ENCODE measurements at places on chromosomes 11 and 22. TPM values are rescaled to one million over a fixed set of nuclear protein-coding genes. Genes with fewer than 3 reads are reported as not detected.

GRCh38 chr11:7292922-7293321, 41.2 kb downstream of the SYT9 start:
- no peaks in the 10 kb centered on the region for H3K27me3 ChIP-seq
- DNase-seq = no peak
- no peaks in the 10 kb centered on the region for H3K36me3 ChIP-seq
- H3K4me1 ChIP-seq = no peaks in the 10 kb centered on the region
- no peak overlapping the region for H3K27ac ChIP-seq

DNA sequence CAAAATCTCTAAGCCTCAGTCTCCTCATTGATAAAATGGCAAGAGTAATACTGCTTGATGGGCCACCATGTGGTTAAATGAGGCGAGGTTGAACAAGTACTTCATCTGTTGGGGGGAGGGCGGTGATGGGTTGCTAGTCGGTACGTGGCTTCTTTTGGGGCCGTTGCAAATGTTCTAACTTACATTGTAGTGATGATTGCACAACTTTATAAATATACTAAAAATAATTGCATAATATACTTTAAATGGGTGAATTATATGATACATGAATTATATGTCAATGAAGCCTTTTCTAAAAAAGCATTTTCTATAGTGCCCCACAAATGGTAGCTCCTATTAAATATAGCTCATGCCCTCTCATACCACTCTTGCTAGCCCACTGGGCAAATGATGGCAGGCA, 6.5 kb downstream of the MS4A8 start:
- peaks cover 3% of the 10 kb centered on the region for H3K4me1 ChIP-seq
- H3K27me3 ChIP-seq = no peaks in the 10 kb centered on the region

GRCh38 chr22:23984430-23984829, 4.5 kb downstream of the GSTT2 start:
- H3K36me3 ChIP-seq = no peaks in the 10 kb centered on the region
- H3K4me1 ChIP-seq = no peaks in the 10 kb centered on the region
- H3K4me3 ChIP-seq = no peak overlapping the region
- no peaks in the 10 kb centered on the region for H3K27me3 ChIP-seq

DNA sequence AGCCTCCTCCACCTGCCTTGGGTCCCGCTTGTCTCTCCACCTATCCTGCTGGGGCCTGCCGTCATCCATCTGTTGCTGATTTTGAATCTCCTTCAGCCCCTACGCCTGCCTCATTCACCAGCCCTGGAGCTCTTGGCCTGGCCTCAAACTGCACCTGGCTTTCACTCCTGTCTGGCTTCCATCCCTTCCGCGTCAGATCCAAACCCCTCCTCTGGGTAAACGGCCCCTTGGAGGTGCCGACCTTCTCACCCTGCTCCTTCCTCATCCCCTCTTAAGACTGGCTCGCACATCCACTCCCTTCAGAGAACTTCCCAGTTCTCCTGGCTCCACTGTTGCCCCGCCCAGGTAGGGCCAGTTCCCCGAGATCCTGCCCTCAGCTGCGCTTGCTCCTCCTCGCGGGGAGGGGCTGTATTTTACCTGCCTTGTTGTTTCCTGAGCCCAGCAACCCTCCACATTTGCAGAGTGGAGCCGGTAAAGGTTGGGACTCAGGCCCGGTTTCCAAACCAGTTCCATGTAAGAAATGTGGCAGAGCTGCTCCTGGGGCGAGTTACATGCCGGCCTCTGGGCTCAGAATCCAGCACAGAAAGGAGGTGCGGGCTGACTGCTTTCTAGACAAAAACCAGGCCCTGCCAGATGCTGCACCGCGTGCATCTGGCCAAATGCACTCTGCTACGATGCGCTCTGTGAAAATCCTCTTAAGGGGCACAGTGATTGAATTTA, 13.9 kb upstream of the SHANK2 start:
- H3K4me3 ChIP-seq = no peak overlapping the region
- DNase-seq = no peak
- H3K27ac ChIP-seq = no peak overlapping the region
- H3K27me3 ChIP-seq = no peaks in the 10 kb centered on the region

- H3K27ac ChIP-seq = no peak overlapping the region
- no peaks in the 10 kb centered on the region for H3K4me1 ChIP-seq
- no peaks in the 10 kb centered on the region for H3K36me3 ChIP-seq
These were observed 109.3 kb upstream of the BMAL1 start for GRCh38 chr11:13168271-13168670.

DNA sequence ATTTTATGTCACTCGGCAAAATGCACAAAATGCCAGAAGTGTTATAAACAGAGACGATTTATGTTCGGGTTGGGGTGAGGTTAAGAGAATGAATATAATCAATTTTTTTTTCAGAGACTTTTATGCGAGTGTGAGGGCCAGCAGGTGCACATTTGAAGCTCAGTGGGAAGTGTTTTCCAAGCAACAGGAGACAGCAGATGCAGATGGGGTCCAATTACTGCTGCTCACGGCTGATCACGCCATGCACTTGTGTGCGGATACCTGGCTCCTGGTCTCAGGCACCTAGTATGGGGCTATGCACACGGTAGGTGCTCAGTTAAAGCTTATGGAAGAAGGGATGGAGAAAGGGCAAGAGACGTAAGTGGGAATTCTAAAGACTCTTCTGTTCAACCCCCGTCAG, 249.1 kb downstream of the MIAT start:
- no peak overlapping the region for H3K4me3 ChIP-seq
- no peaks in the 10 kb centered on the region for H3K36me3 ChIP-seq
- no peak for DNase-seq
- no peaks in the 10 kb centered on the region for H3K27me3 ChIP-seq
- no peak overlapping the region for H3K27ac ChIP-seq

- peaks cover 6% of the 10 kb centered on the region for H3K4me1 ChIP-seq
- no peaks in the 10 kb centered on the region for H3K27me3 ChIP-seq
- no peak for DNase-seq
These were observed 342 bp downstream of the EFCAB6 start for GRCh38 chr22:43811777-43812148.

- no peak for DNase-seq
- H3K27me3 ChIP-seq = no peaks in the 10 kb centered on the region
- no peaks in the 10 kb centered on the region for H3K36me3 ChIP-seq
- no peak overlapping the region for H3K4me3 ChIP-seq
- no peaks in the 10 kb centered on the region for H3K4me1 ChIP-seq
- H3K27ac ChIP-seq = no peak overlapping the region
These were observed 75.3 kb upstream of the MTNR1B start for GRCh38 chr11:92894197-92894596.

DNA sequence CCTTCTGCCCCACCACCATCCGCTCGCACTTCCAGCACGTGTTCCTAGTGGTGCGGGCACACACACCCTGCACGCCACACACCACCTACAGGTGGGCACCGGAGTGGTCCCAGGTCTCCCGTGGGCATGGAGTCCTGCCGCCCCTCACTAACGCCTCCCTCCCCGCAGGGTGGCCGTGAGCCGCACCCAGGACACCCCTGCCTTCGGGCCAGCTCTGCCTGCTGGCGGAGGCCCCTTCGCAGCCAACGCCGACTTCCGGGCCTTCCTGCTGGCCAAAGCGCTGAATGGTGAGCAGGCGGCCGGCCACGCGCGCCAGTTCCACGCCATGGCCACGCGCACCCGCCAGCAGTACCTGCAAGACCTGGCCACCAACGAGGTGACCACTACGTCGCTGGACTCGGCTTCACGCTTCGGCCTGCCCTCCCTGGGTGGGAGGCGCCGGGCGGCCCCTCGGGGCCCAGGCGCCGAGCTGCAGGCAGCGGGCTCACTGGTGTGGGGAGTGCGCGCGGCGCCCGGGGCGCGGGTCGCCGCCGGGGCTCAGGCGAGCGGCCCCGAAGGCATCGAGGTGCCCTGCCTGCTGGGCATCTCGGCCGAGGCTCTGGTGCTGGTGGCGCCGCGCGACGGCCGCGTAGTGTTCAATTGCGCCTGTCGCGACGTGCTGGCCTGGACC, 8.5 kb downstream of the SIPA1 start:
- peaks cover 12% of the 10 kb centered on the region for H3K4me1 ChIP-seq
- H3K36me3 ChIP-seq = no peaks in the 10 kb centered on the region
- H3K4me3 ChIP-seq = no peak overlapping the region
- peak overlapping the region; percentile 81 for H3K27ac ChIP-seq

GRCh38 chr11:47857892-47858543, 9.9 kb upstream of the NUP160 start:
- no peaks in the 10 kb centered on the region for H3K27me3 ChIP-seq
- DNase-seq = no peak
- H3K4me1 ChIP-seq = peaks cover 1% of the 10 kb centered on the region
- no peaks in the 10 kb centered on the region for H3K36me3 ChIP-seq
- no peak overlapping the region for H3K4me3 ChIP-seq

DNA sequence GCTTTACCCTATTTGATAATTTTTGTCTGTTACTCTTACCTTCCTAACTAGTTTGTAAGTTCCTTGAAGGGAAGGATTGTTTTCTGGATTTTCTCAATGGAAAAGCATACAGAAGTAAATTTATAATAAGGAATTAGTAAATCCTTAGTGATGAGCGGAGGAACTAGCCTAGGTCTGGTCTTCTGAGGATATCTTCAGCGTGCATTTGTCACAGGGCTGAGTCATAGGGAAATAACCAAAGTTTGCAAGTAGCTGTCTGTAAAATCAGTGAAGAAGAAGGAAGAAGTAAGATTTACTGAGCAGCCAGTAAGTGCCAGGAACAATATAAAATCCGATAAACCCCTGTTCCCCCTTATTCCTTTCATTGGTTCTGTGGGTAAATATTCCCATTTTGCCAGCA, 162.7 kb upstream of the SORL1-AS1 start:
- no peak for DNase-seq
- H3K36me3 ChIP-seq = no peaks in the 10 kb centered on the region
- H3K27ac ChIP-seq = no peak overlapping the region
- H3K4me3 ChIP-seq = no peak overlapping the region

GRCh38 chr22:22789233-22789921, 98.2 kb upstream of the IGLL5 start:
- H3K4me3 ChIP-seq = no peak overlapping the region
- no peak for DNase-seq
- no peaks in the 10 kb centered on the region for H3K4me1 ChIP-seq
- no peaks in the 10 kb centered on the region for H3K27me3 ChIP-seq
- H3K36me3 ChIP-seq = no peaks in the 10 kb centered on the region
- H3K27ac ChIP-seq = no peak overlapping the region

DNA sequence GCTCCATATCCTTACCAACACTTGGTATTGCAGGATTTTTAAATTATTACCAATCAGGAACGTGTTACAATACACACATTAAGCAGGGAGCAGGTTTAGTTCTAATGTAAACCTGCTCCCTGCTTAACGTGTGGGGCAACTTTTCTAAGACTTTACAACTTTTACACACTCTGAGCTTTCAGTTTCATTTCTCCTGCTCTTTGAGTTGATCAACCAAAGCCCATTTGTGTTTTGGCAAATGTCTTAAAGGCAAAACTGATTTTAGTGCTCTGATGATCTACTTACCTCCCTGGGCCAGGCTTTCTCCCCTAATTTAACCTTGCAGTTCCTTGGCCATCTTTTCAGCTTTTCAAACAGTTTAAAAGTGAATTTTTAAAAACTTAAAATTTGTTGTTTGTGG, 70.9 kb downstream of the ZBTB44 start:
- no peaks in the 10 kb centered on the region for H3K36me3 ChIP-seq
- DNase-seq = no peak
- peaks cover 3% of the 10 kb centered on the region for H3K4me1 ChIP-seq
- H3K4me3 ChIP-seq = no peak overlapping the region

- H3K4me3 ChIP-seq = no peak overlapping the region
- DNase-seq = no peak
- no peaks in the 10 kb centered on the region for H3K36me3 ChIP-seq
- no peaks in the 10 kb centered on the region for H3K27me3 ChIP-seq
These were observed 383.0 kb upstream of the NARS2 start for GRCh38 chr11:78957476-78958245.

- H3K27ac ChIP-seq = no peak overlapping the region
- H3K4me1 ChIP-seq = peaks cover 1% of the 10 kb centered on the region
- no peak for DNase-seq
- no peaks in the 10 kb centered on the region for H3K36me3 ChIP-seq
These were observed 27.6 kb upstream of the ZBTB16 start for GRCh38 chr11:114031967-114032320.

OR51B4 gene
- total RNA-seq = not detected

MOV10L1 gene
- total RNA-seq = 1.9 TPM

MMP8 gene
- total RNA-seq = not detected

ADAMTS8 gene
- total RNA-seq = 0.66 TPM

NTM gene
- not detected for total RNA-seq

FOLR3 gene
- total RNA-seq = not detected

TOM1 gene
- 39.1 TPM for total RNA-seq

CASP5 gene
- 0.32 TPM for total RNA-seq

HEPACAM gene
- not detected for total RNA-seq

IL18BP gene
- 12.0 TPM for total RNA-seq

Data from ovary (tissue), 10 donors.